Activated naive CD4-positive, alpha-beta T cell (primary cell): ENCODE measurements at places on chromosomes 4 and X.

DNA sequence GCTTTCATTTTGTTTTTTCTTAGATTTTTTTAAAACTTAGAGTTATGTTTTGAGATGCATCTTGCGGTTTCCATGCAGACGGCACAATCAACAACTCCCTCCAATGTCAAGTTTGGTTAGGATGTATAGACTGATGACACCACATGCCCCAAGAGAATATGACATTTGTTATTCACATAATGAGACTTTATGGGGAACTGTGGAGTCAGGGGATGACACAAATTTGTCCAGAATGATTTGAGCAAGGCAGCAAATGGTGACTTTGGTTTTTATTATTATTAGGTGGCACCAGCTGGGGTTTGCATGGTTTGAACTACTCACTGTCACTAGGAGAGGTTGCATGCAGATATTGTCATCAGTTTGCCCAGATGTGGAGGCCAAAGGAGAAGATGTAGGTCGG, 461.8 kb upstream of the PRKX start:
- DNase-seq: no peak

DNA sequence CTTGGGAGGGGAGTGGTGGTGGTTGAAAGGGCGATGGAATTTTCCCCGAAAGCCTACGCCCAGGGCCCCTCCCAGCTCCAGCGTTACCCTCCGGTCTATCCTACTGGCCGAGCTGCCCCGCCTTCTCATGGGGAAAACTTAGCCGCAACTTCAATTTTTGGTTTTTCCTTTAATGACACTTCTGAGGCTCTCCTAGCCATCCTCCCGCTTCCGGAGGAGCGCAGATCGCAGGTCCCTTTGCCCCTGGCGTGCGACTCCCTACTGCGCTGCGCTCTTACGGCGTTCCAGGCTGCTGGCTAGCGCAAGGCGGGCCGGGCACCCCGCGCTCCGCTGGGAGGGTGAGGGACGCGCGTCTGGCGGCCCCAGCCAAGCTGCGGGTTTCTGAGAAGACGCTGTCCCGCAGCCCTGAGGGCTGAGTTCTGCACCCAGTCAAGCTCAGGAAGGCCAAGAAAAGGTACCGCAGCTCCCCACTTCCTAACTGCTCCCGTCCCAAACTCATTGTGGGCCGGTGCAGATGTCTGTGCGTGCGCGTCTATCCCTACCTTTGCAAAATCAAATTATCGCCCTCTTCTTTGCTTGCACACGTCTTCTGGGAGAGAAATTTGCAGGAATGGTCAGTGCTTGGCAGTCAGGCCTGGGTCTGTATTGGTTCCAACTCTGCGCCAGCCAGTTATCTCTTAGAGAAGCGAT, 533 bp downstream of the IL15 start:
- DNase-seq: no peak

DNA sequence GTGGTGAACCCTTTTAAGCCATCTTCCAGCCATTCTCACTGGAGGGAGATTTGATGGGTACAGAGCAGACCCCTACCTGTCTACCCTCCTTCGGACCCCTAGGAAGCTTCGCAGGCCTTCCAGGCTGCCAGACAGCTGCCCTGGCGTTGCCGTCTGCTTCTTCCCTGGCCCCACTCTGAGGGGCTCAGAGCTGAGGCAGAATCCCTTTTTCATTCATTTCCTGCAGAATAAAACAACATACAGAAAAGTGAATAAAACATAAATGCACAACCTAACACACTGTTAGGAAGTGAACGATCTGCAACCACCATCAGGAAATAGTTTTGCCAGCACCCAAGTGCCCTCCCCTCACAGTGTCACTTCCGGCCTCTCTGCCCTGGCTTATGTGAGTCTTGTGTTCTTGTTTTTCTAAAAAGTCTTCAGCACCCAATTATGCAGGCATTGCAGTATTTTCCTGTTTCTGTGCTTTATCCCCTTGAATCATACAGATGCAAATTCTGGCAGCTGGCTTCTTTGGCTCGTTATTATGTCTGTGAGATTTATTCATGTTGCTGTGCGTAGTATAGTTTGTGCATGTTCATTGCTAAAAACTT, 5.6 kb upstream of the ADD1 start:
- peak; percentile 54 for DNase-seq

GRCh38 chr4:63790377-63790776, 618.9 kb downstream of the TECRL start:
- DNase-seq: no peak

- no peak for DNase-seq
These were observed 293.1 kb downstream of the CAMK2D start for GRCh38 chr4:113468165-113469022.

DNA sequence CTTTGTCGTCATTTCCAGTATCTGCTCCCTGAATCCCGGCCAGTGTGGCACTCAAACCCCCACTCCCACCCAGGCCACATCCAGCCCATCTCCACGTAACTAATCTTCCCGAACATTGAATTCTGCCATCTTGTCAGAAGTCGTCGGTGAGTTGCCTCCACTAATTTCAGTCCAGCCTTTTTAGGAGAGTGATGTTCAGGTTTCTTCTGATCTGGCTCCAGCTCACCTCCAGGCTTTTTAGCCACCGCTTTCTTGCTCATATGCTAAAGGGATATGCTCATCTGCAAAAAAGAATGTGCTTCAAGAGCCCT, 1.3 kb downstream of the TMEM165 start:
- no peak for DNase-seq

GRCh38 chrX:107736781-107737531, 38.6 kb downstream of the TSC22D3 start:
- no peak for DNase-seq

- DNase-seq: no peak
These were observed 271.5 kb downstream of the NR3C2 start for GRCh38 chr4:148170408-148171365.
